CD4-positive, alpha-beta T cell treated with Interleukin-1 beta for 1 hour (primary cell): ENCODE measurements at places on chromosomes 16 and 17.

GRCh38 chr17:71024172-71024571 lies 854.8 kb downstream of the KCNJ2 start:
- no peak for DNase-seq

GRCh38 chr16:84062734-84063640 lies 20.4 kb upstream of the SLC38A8 start:
- DNase-seq: peak; percentile 46

DNA sequence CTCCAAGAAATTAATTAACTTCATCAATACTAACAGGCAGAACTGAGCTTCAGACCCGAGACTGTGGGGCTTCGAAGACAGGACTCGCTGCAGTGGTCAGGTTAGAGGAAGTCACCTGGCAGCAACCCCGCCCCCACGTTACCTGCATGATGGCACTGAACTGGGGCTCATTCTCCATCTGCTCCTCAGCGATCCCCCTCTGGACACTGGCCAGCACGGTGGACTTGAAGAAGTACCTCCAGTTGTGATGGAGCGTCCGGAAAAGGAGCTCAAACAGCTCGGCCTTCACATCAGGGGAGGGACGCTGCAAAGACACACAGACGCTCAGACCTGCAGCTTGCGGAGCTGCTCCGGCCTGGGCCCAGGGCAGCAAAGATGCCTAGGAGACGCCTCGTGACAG lies 40.9 kb upstream of the GSG1L start:
- DNase-seq: no peak

DNA sequence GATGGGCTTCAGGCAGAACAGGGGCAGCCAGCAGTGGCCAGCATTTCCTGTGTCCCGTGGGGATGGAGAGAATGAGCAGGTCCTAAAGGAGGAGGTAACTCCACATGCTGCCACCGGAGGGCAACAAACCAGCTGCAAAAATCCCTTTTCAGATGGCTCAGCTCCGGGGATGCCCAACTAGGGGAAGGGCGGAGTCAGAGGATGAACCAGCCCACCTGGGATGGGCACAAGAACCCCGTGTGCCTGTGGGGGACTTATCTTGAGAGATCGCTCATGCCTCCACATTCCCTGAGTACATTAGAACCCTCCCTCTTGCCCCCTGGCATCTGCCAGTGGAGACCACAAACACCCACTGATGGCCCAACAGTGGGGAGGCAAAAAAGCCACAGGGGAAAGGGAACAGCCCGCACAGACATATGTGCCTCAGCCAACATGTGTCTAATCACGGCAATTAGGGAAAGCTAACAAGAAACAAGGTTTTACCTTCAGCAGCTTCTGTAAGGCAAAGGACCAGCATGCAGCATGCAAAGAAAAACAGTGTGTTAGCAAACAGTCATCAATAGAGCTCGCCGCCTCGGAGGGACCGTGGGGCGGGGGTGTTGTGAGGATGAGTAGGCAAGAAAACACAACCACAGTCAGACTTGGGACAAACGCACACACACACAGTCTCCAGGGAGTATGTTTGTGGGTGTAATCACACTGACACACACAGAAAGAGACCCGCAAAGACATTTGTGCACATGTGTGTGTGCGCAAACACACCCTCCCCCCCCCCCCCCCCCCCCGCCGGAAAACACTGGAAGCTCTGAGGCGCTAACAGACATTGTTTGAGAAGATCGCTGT lies 64.0 kb downstream of the MYO18A start:
- DNase-seq: peak; percentile 34

GRCh38 chr17:22518185-22518584 lies 825.9 kb downstream of the KCNJ18 start:
- DNase-seq: no peak

DNA sequence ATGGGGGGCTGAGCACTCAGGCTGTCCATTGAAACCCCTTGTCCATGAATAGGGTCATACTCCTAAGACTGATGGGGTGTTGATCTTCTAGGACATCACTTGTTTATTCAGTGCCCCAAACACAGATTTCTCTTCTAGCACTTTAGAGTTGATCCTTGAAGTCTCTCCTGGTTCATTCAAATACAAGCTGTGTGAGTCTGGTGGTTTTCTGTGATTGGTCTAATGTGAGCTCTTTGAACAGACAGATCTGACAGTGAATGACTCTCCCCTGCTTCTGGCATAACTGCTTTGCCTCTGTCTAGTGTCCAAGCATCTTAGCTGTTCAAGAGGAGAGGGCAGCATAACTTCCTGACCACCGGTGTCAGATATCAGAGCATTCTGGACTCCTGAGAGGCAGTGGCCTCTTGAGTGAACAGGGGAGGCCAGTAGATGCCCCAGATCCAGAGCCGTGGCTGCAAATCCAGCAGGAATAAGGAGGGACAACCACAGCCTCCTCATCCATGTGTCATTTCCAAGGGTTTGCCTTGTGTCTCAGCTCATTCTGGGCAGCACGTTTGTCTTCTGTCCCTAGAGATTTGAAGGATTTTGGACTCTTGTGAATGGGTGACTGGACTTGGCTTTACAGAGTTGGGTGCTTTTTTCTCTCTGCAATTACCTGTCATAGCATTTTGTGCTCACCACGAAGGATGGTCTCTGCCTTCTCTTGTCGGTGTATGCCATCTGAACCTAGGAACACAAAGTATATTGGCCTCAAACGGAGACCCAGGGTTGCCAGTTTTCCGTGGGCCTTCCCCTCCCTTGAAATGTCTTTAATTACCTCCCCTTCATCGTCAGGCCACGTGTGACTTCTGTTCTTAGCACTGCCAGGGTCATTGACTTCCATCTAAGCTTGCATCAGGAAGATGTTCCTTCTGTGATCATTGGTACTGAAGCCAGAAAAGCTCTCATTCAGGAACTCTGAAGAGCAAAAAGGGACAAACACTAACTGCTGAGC lies 13.9 kb upstream of the CLEC18C start:
- DNase-seq: no peak

DNA sequence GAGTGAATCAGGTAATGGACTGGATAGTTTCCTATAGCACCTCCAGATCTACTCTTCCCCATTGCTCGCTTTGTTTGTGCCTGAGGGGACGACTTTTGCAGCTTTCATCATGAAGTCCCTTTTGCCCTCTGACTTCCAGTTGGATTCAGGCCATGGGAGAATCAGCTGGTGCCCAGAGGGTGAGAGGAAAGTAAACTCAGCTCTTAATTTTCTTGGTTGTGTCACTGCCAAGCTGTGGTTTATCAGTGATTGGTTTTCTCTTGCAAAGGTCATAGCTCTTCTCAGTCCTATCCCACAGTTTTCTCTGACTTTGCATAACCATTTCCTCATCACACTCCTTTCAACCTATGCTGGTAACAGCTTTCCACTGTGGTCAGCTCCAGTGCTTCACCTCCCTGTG lies 200.1 kb downstream of the KCNJ2 start:
- no peak for DNase-seq

- no peak for DNase-seq
These were observed 11.6 kb upstream of the GP1BA start for GRCh38 chr17:4920351-4921048.

DNA sequence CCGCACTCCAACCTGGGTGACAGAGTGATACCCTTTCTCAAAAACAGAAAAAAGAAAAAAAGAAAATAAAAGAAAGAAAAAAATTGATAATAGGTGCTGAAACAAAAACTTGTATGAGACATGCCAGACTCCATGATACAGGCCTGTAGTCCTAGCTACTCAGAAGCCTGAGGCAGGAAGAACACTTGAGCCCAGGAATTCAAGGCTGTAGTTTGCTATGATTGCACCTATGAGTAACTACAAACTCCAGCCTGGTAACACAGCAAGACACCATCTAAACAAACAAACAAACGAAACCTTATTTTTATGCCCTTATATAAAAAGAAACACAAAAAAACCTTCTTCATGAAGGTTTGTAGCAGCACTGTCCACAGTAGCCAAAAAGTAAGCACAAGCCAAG lies 5.0 kb upstream of the CMTM4 start:
- DNase-seq: no peak

- DNase-seq: no peak
These were observed 957.1 kb upstream of the RBFOX1 start for GRCh38 chr16:6375465-6376075.

DNA sequence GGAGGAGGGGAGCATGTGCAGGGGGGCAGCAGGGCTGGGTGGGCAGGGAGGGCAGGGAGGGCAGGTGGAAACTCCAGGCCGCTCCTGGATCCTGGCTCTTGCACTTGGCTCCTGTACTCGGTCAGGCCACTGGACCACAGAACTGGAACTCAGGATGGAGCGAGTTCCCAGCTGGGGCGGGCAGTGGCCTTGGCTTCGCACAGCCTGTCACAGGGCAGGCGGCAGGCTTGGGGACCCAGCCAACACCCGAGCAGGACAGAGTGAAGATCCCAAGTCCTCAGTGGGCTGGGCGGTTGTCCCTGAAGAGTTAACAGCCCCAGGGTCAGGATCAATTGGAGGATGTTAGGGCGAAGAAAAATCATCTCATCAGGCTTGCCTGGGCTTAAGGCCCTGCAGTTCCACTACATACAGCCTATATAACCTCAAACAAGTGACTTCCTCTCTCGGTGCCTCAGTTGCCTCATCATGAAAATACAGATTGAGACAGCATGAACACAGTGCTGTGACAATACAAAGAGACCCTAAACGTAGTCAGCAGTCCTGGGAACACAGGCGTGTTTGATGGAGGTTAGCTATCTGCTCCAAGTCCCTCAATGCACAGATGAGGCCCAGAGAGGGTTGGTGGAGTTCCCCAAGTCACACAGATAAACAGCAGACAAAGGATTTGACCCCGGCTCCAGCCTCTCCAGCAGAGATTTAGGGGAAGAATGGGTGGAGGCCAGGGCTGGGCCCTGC lies 21.9 kb downstream of the ZNF423 start:
- no peak for DNase-seq

GRCh38 chr16:56792967-56793366 lies 63.0 kb downstream of the NUP93 start:
- no peak for DNase-seq

DNA sequence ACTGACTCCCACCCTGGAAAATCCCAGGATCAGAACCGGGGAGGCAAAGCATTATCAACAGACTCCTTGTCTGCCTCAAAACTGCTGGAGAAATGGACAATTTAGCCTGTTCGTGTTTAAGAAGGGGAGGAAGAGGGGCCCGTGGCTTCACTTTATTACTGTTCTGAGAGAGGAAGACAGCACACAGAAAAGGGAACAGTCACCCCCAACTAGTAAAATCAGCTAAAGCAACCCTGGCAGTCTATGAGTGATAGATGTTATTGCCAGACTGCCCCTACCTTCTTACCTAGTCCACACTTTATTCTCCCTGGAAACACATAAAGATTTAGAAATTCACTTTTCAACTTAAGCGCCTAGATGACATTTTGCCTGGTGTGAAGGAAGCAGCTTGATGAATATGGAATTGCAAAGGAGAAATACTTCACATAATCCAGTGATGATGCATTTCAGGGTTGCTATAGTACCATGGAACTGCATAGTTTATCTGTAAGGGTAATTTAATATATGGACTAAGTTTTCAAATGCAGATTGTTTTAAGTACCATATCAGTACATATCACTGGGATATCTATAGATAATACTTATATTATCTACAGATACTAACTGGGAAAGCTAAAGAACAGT lies 36.9 kb upstream of the TRAP1 start:
- no peak for DNase-seq

DNA sequence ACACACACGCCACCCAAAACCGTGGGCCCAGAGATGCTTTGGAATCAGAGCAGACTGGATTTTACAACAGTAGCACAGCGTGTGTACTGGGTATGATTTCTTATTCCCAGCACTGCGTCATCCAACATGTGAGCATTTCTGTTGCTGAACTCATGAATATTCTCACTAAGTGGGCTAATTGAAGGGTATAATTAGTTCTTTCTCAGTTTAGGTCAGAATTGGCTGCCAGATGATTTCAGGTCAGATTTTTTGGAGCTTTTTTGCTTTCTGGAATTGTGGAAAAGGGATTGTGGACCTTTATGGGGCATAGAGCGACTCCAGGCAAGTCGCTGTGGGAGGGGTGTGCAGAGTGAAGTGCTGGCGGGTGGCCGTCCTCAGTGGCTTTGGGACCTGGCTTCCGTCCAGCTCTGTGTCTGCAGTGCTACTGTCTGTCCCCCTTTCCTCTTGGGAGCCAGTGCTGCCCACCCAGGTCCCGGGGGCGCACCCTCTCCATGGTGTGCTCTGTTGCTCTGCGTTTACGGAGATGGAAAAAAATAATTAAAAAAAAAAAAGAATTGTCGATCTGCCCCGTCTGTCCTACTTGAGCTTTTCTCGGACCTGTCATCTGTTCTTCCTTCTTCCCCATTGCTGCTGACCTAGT lies 25.0 kb downstream of the FOXK2 start:
- DNase-seq: no peak

- no peak for DNase-seq
These were observed 488 bp downstream of the SENP3 start for GRCh38 chr17:7562208-7562605.

GRCh38 chr17:63772801-63773271 lies 561 bp downstream of the CCDC47 start:
- no peak for DNase-seq

- peak; percentile 58 for DNase-seq
These were observed 2.8 kb upstream of the UBTF start for GRCh38 chr17:44222112-44222869.

DNA sequence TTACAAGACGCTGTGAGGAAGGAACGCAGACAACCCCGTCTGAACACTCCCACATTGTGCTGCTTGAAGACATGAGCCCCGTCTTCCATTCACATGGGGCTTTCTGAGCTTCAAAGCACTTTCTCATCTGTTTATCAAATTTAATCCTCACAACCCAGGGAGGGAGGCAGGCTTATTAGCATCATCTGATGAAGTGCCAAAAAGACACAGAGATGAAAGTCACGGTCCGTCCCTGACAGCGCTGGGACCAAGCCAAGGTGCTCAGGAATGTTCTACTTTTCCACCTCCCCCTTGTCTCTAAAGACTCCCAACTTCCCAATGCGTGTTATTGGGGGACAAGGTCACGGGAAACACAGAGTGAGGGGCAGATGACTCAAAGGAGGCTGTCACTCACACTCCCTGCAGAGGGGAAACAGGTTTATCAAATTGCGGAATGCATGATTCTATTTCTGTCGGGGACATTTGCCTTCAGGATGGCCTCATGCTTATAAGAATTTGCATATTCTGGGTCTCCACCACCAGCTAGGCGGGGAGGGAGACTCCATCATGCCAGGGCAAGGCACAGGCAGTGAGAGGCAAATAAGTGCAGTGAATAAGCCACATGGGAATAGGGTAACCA lies 10.7 kb downstream of the XYLT1 start:
- DNase-seq: peak; percentile 23

DNA sequence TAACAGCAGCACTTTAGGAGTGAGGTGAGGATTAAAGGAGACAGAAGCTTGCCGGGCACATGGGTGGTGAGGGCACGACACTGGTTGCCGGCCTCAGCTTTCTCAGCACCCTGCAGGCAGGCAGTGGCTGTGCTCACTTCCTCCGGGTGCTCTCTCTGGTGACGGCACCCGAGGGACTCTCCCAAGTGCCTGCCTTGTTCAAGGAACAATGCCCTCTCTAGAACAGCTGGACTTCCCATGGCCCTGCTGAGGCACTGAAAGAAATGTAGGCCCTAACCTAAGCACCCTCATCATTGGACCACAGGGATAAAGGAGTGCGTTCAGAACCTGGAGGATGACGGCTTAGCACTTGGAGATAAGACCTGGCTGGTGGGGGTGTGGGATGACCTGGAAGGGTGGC lies 72.7 kb downstream of the N4BP1 start:
- peak; percentile 36 for DNase-seq

GRCh38 chr17:83136156-83136555 lies 56.7 kb downstream of the METRNL start:
- no peak for DNase-seq

- DNase-seq: no peak
These were observed at the start of gene JPH3 for GRCh38 chr16:87602001-87602775. Gene JPH3, plus strand, starts transcription at chr16:87602508. Its CDS starts 639 bp downstream, at chr16:87603147.
